WTC11 (cell line): ENCODE measurements at places on chromosomes 13 and 19. TPM values are rescaled to one million over a fixed set of nuclear protein-coding genes. Genes with fewer than 3 reads are reported as not detected.

The URI1 gene
- total RNA-seq: 56.9 to 59.5 TPM (median 57.1 TPM) in 3 replicates

The ZNF443 gene
- total RNA-seq: 7.0 to 8.0 TPM (median 7.1 TPM) in 3 replicates

The CHST8 gene
- 22.8 to 33.5 TPM (median 23.8 TPM) in 3 replicates for total RNA-seq

The LRRC25 gene
- 0.07 to 0.31 TPM (median 0.18 TPM) in 3 replicates for total RNA-seq

The APOE gene
- 815 to 837 TPM (median 824 TPM) in 3 replicates for total RNA-seq

The RPS28 gene
- 2,082 to 2,373 TPM (median 2,292 TPM) in 3 replicates for total RNA-seq

The EBI3 gene
- total RNA-seq: 0.81 to 1.5 TPM (median 1.1 TPM) in 3 replicates

The C3 gene
- 7.0 to 9.3 TPM (median 8.9 TPM) in 3 replicates for total RNA-seq

The ZSCAN22 gene
- 3.2 TPM in 3 replicates for total RNA-seq

The SLC46A3 gene
- 0.39 to 0.79 TPM (median 0.55 TPM) in 3 replicates for total RNA-seq

The ANKLE1 gene
- total RNA-seq: 9.1 to 12.9 TPM (median 10.2 TPM) in 3 replicates

The SMIM44 gene
- total RNA-seq: not detected in 3 replicates

The IL12RB1 gene
- not detected in 3 replicates for total RNA-seq

The ZNF507 gene
- 25.7 to 27.6 TPM (median 26.4 TPM) in 3 replicates for total RNA-seq

The TUBA3C gene
- total RNA-seq: not detected in 3 replicates

The MAMSTR gene
- 1.4 to 2.2 TPM (median 1.6 TPM) in 3 replicates for total RNA-seq

The EMC10 gene
- 114 to 120 TPM (median 114 TPM) in 3 replicates for total RNA-seq

The ZNF738 gene
- total RNA-seq: 48.4 to 52.0 TPM (median 49.7 TPM) in 3 replicates

The ESD gene
- total RNA-seq: 58.7 to 70.2 TPM (median 64.5 TPM) in 3 replicates

The FAM216B gene
- total RNA-seq: not detected in 3 replicates

The ZNF285 gene
- total RNA-seq: 1.6 to 3.9 TPM (median 2.6 TPM) in 3 replicates

The CEACAM4 gene
- not detected in 3 replicates for total RNA-seq

The ZNF541 gene
- 0.07 to 0.09 TPM (median 0.09 TPM) in 3 replicates for total RNA-seq

The ZNF568 gene
- total RNA-seq: 9.4 to 10.5 TPM (median 9.7 TPM) in 3 replicates

The SBK3 gene
- total RNA-seq: 0.90 to 1.3 TPM (median 1.1 TPM) in 3 replicates

The LRP3 gene
- 37.7 to 47.0 TPM (median 39.5 TPM) in 3 replicates for total RNA-seq

The COL4A1 gene
- total RNA-seq: 75.0 to 89.6 TPM (median 82.3 TPM) in 3 replicates

The RNF225 gene
- 1.1 to 1.8 TPM (median 1.5 TPM) in 3 replicates for total RNA-seq

The ZNF175 gene
- 10.7 to 11.2 TPM (median 10.9 TPM) in 3 replicates for total RNA-seq

The ANGPTL8 gene
- total RNA-seq: 0.30 TPM in 1 of 3 replicates, not detected in the others

The ZNF677 gene
- 56.9 to 60.1 TPM (median 58.8 TPM) in 3 replicates for total RNA-seq

The PDX1 gene
- total RNA-seq: not detected in 3 replicates

The SERPINE3 gene
- 0.16 to 0.64 TPM (median 0.59 TPM) in 3 replicates for total RNA-seq
